ENCODE measurements at places on chromosomes 6 and 20.
A peak's percentile ranks its signal among the peaks of the same experiment; 100 is the strongest.

DNA sequence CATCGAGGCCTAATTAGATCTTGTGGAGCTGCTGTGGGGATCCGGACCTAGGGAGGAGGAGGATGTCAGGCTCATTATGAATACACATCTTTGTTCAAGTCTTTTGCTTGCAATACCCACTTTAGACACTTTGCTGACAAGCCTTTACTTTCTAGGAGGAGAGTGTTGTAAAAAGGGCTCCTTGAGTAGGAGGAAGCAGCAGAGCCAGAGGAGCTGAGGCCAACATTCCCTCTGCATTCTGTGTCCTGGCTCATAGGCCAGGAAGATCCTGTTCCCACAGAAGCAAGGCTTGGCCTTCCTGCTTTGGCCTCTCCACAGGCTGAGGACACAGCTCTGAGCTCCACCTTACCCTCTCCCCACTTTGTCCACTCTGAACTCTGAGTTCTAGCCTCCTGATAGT lies 67.1 kb downstream of the TPD52L1 start:
- no peak for DNase-seq

- DNase-seq: no peak
These were observed 268.5 kb downstream of the TAF4 start for GRCh38 chr20:61797200-61797599.

GRCh38 chr6:136783495-136784270 lies 8.6 kb downstream of the MAP3K5 start:
- DNase-seq: no peak

- DNase-seq: no peak
These were observed 46.0 kb downstream of the HUS1B start for GRCh38 chr6:610882-611281.

DNA sequence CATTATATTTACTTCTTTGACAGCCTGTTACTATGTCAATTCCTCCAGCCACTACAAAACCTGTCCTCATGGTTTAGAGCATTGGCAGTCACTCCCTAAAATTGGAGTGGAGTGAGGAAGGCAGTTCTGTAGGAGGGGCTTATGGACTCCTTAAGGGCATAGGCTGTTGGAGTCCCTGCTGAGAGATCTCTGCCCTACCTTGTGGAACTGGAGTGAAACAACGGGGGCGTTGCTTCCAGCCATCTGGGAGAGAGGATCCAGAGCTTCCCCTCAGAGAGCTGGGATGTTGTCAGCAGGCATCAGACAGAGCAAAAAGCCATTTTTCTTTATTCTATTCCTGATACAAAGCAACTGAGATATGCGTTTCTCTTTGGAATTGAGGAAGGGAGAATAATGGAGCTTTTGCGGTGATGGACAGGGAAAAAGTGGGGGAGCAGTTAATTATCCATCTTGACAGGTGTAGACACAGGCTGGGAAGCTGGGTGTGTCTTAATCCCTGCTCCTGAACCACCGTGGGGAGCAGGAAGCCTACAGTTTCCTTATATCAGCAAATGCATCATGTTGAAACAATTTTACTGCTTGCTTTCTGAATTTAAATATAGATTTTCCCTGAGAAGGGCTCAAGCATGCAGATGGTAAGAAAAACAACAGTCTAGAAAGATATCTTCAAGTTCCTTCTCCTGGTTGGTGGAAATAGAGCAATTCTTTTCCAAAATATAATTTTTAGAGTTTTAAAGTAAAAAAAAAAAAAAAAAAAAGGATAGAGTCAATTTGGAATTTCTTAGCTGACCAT lies 402.5 kb downstream of the PLCB1 start:
- no peak for DNase-seq

GRCh38 chr6:85127696-85128243 lies 322.1 kb upstream of the NT5E start:
- DNase-seq: no peak

DNA sequence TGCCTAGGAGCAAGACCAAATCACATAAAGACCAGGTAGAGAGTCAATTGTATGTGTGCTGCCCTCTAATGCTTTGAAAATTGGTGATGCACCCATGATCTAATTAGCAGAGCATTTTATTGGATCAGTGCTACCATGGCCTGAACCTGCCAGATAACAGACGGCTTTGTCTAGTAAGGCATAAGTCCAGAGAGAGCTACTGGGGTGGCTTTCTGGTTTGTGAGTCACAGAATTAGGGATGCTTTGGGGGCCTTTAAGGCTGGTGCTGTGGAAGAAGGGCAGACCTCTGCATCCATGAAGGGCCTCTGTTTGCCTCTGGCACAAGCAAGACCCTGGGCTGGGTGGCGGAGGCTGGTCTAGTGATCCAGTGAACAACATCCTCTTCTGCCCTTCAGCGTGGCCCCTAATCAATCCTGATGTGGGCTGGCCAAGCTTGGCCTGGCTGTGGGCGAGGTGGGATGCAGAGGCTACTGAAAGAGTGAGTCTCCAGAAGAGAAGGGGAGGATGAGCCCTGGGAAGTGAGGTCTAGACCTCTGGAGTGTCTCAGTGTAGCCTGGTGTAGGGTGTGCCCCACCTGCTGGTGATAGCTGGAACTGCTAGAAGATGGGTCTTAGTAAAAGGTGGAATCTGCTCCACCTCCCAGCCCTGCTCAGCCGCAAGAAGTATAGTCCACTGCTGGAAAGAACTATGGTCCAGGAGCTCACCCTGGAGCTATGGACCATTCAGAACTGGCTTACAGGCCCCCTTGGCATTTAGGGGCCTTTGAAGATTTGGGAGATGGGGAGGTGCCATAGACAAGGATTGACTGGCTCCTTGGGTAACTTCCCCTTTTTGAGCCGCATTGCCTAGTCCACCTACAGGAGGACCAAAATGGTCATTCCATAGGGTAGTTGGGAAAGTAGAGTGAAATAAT lies 36.7 kb upstream of the AAR2 start:
- DNase-seq: peak; percentile 68

DNA sequence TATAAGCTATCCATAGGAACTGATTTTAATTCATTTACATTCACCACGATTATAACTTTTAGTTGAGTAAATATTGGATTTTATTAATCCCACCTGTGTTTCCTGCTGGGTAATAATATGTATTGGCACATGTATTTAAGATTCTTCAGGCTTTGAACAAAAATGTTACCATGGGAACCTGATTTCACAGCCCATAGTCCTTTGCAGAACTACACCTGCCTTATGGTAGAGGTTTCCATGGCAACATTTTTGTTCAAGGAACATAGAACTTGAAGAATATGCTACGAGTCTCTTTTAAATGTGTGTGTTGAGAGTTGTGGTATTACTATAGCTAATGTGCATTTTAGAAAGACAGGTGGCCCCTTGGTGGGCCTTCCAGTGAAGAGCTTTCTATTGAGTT lies 317.4 kb downstream of the SAMD5 start:
- DNase-seq: no peak

- DNase-seq: no peak
These were observed 440.2 kb downstream of the TBC1D32 start for GRCh38 chr6:120894077-120894476.

- DNase-seq: no peak
These were observed 12.4 kb downstream of the DAAM2 start for GRCh38 chr6:39804466-39805065.

Measured in stimulated activated CD4-positive, alpha-beta T cell treated with anti-CD3 and anti-CD28 coated beads, TNF-alpha, amount 100 ng/mL, for 1 hour (primary cell).